CD4-positive, alpha-beta memory T cell (primary cell): ENCODE measurements at places on chromosomes 13 and 19. TPM values are rescaled to one million over a fixed set of nuclear protein-coding genes. Genes with fewer than 3 reads are reported as not detected.
A peak's percentile ranks its signal among the peaks of the same experiment; 100 is the strongest.

DNA sequence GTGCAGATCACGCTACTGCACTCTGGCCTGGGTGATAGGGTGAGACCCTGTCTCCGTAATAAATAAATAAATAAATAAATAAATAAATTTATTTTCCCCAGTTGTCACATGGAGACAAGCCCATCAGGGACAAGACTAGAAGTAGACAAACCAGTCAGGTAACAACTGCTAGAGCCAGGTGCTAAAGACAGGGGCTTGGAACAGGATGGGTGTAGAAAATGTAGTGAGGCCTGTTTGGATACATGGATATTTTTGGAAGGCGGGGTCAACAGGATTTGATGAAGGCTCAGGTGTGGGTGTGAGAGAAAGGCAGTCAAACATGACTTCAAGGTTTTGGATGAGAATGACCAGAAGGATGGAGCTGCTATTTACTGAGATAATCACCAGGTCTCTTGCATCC, 27.7 kb upstream of the TPM4 start:
- DNase-seq = no peak

GRCh38 chr13:39463611-39464010, 139.4 kb downstream of the LHFPL6 start:
- no peak for DNase-seq

GRCh38 chr13:107275945-107276614, 708.1 kb upstream of the ARGLU1 start:
- DNase-seq = no peak

Gene PPP6R1
- 22.9 TPM for polyA plus RNA-seq

GRCh38 chr19:16790051-16790450, 39.1 kb upstream of the SIN3B start:
- DNase-seq = no peak

DNA sequence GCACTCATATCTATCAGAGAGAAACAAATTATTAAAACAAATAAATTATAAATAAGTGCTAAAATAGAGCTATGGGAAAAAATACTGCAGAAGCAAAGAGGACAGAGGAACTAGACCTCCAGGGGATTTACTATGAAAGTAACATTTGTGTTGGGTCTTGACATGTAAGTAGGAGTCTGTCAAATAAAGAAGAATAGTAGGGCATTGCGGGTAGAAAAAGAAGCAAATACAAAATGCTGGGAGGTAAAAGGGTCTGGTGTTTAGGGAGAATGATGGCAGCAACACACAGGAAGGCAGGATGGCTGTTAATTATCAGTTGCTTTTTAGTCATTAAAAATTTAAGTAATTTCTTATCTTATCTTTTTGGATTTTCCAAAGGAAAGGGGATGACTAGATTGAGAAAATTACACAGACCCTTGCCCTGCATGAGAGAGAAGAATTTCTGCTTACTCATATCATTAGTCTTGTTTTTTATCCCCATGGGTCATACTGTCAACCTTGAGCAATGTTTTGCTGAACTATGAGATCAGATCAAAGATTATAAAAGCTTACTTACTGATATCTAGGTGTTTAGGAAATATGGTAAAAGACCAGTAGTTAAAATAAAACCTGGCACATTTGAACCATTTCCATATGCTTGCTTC, 472.7 kb downstream of the DIAPH3 start:
- no peak for DNase-seq

Gene MEX3D
- polyA plus RNA-seq = not detected

DNA sequence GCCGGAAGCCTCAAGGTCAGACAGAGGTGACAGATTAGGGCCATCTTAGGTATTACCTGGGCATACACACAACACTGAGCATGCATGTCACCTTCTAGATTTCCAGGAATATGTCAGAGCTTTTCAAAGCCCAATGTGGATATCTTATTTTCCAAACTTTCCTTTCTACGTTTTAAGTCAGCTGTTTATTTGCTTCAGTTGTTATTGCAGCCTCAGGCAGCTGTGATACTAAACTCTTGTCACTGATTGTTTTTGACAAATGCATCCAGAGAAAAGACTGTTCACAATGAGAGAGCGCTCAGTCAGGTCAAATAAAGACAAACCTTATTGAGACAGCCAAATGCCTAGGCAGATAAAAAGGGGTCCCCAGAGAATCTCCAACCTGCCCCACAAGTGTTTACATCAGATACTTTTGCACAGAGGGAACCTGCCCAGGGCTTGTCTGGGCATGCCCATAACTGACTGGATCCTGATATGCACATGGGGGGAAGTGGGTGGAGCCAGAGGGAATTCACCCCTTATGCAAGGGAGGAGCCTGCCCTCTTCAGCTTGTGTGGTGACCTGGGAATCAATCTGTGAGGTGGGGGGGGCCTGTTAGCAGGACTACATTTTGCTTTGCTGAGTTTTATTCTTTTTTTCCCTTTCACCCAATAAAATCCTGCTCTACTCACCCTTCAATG, 28.5 kb downstream of the MED4 start:
- DNase-seq = no peak

DNA sequence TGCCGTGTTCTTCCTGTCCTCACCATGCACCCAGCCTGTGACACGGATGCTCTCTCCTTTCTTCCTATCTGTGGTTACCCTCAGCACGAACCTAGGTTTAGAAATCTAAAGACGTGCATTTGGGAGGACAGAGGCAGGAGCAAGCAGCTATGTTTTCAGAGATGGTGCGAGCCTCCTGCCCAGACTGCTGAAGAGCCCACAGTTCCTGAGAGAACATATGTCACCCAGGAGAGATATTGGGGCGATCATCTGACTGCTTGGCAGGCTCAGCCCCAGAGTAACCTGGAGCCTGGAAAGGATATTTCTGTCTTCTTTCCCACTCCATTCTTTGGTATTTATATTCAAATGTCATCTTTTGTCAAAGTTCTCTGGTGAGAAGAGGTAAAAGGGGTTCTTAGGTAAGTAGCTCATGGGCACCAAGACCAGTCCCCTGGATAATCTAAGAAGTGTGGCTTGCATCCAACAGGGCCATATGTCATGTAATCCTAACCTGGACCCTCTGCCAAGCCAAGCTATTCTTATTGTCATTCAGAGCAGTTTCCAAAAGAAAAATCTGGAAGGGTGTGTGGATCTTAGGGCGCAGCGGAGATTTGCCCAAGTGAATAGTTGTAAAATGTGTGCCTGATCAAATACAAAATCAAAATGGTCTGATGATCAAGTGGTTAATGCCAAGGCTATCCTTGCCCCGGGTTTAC, 59.5 kb downstream of the FGF9 start:
- DNase-seq = no peak

- DNase-seq = no peak
Observed at GRCh38 chr19:50214699-50215543, 11.5 kb downstream of the MYH14 start.

DNA sequence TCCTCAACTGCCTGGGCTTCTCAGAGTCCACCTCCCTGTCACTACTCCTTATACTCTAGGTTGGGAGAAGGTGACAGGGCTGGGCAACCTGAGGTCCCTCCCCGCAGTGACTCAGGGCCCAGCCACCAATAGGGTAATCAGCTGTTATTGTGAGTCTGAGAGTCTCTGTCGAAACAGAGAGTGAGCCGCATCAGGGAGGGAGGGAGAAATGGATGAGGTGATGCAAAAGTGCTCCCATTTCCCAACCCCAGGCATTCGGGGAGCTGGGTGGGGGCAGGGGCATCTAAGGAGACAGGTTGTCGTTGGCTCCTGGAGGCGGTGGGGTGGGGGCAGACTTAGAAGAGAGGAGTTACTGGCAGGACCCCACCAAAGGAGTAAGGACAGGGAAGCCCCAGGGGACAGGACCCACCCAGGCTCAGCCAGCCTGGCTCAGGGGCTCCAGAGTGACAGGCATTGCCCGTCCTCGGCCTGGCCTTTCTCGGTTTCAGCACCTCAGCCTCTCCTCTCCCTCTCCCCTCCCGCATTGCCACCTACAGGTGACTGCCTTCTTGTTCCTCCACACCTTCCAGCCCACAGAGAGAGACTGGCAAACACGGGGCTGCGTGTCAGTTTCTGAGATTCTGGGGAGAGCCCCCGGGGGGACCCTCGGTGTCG, at the start of gene DMKN:
Gene DMKN, minus strand, starts transcription at position 22 of the 654 bp plus-strand sequence. CDS start 174 bp downstream, outside the sequence.
- DNase-seq = no peak

Gene LILRB1
- polyA plus RNA-seq = not detected

GRCh38 chr13:37791699-37792098, 77.9 kb downstream of the TRPC4 start:
- no peak for DNase-seq

GRCh38 chr13:45695198-45695730, 6.9 kb upstream of the CBY2 start:
- no peak for DNase-seq

DNA sequence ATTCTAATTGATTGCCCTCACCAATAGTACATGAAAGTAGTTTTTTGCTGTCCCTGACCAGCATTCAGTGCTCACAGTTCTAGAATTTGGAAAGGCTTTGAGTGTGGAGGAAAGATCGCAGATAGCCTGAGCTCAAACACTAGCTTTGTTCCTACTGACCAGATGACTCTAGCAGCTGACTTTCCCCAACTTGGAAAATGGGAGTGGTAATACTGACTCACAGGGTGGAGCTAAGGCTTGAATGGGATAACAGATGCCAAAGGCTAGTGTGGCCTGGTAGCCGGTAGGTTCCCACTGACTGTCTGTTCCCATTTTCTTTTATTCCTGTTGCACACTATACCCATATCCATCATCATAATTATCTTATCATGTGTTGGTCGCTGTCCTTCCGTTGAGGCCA, 3.7 kb downstream of the ZSCAN22 start:
- DNase-seq = no peak

DNA sequence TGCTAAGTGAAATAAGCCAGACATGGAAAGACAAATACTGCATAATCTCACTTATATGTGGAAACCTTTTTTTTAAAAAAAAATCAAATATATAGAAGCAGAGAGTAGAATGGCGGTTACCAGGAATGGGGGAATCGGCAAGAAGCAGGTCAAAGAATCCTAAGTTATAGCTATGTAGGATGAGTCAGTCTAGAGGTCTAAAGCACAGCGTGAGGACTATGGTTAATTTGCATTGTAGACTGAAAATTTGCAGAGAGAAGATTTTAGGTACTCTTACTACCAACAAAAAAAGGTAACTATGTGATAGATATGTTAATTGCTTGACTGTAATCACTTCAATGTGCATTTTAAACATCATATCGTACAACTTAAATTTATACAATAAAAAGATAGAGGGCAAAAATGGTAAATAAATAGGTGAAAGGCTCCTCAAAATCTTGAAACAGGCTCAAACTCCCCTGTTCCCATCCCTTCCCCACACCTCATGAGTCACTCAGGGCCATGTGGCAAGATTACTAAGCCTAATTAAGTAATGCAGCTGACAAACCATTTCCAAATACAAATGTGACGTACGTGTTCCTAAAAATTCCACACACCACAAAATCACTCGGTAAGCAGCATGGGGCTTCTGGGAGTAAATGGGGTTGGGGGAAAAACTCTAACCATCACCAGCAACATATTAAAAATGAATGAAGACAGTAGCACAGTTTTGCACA, 159.0 kb downstream of the USP12 start:
- DNase-seq = no peak

Gene KLK12
- polyA plus RNA-seq = not detected

- DNase-seq = no peak
Observed at GRCh38 chr13:72218966-72219365, 352.0 kb upstream of the DACH1 start.

DNA sequence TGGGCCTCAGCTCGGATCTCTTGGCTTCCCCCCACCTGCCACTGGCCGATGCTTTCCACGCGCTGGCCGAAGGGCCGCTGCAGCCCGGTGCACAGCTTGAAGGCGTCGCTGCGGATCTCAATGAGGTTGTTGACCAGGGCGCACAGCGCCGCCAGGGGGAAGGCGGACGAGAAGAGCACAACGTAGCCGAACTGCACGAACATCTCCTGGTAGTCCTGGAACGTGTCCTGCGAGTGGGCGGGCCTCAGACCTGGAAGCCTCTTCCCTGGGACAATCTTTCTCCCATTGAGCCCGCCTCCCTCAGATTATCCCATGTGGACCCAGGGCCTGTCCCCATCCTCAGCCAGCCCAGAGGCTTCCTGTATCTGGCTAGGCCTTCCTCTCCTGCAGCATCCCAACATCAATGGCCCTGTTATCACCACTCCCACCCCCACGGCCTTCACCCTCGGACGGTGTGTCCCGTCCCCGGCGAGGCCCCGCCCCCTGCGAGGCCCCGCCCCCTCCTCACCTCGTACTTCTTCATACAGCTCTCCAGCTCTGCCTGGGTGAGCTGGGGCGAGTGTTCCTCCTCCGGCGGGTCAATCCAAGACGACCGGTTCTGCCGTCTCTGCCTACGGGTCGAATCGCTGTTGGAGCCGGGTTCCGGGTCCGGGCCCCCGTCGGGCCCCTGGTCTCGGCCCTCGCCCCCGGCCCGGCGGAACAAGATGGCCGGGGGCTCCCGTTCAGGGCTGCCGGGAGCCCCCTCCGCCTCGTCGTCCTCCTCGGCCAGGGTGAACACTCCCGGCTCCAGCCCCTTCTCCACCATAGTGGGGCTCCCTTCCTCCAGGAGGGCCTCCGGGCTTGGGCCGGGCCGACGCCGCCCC, 6.8 kb downstream of the ANO8 start:
- peak; percentile 56 for DNase-seq

DNA sequence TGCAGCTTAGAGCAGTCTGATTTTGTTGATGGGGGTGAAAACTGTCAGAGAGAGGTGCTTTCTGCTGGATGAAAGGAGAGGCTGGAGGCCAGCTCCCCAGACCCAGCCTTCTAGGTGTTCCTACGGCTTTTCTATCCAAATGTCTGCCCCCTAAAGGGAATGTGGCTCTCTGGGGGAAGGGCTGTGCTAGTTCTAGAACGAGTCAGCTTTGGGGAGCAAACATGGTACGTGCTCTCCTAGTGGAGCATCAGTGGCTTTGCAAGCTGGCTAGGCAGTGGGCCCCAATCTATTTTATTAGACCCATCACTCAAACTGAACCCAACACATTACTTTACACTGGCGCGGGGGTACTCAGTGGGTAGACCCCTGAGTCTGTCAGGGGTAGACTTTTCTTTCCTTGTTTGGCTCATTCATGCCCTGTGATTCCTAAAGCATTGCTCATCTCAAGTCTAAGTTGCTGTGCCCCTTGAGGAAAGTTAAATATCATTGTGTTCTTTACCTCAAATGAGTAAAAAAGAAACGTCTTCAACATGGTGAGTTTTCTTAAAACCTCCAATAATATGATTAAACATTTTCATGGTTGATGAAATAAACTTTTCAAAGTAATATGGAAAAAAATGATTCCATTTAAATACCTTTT, 254.9 kb downstream of the DLEU7 start:
- DNase-seq = no peak

GRCh38 chr19:28334419-28334818, 878.5 kb downstream of the UQCRFS1 start:
- no peak for DNase-seq

Gene ZNF486
- polyA plus RNA-seq = 1.7 TPM

Gene SOX21
- polyA plus RNA-seq = not detected

Gene CEACAM8
- not detected for polyA plus RNA-seq

- DNase-seq = no peak
Observed at GRCh38 chr19:2858864-2859263, 8.3 kb upstream of the ZNF556 start.

DNA sequence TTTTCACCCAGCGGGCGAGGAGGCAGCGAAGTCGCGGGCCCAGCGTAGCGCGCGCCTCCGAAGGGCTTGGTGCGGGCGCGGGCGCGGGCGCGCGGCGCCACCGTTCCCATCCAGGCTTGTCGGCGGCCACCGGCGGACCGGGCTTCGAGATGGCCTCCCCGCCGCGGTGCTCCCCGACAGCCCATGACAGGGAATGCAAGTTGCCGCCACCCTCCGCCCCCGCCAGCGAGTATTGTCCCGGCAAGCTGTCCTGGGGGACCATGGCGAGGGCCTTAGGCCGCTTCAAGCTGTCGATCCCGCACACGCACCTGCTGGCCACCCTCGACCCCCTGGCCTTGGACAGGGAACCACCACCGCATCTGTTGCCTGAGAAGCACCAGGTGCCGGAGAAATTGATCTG, at the start of gene WDR88:
Gene WDR88, plus strand, starts transcription at position 94 of the 400 bp plus-strand sequence. Its CDS starts 56 bp downstream, at position 150.
- no peak for DNase-seq

- no peak for DNase-seq
Observed at GRCh38 chr19:45848922-45849321, 14.0 kb downstream of the SYMPK start.
